Subcutaneous adipose tissue (tissue), 4 donors: ENCODE measurements at places on chromosomes 1 and 21. TPM values are rescaled to one million over a fixed set of nuclear protein-coding genes. Genes with fewer than 3 reads are reported as not detected.

The CPLANE2 gene
- total RNA-seq, result 3.0 TPM

The S100B gene
- total RNA-seq, result 143 TPM

The CAMTA1 gene
- 58.6 TPM for total RNA-seq

The DIO1 gene
- not detected for total RNA-seq

The NOTCH2 gene
- total RNA-seq, result 109 TPM

The RXRG gene
- total RNA-seq, result not detected

The LRRIQ3 gene
- 1.4 TPM for total RNA-seq

The LGR6 gene
- not detected for total RNA-seq

The TAS1R1 gene
- total RNA-seq, result not detected

The NKAIN1 gene
- not detected for total RNA-seq

The LYPLAL1 gene
- total RNA-seq, result 26.3 TPM

The GBP1 gene
- 20.5 TPM for total RNA-seq

The OR2T2 gene
- not detected for total RNA-seq

The TDRKH gene
- total RNA-seq, result 10.3 TPM

The SPRR1B gene
- not detected for total RNA-seq
